ENCODE measurements at places on chromosomes 16 and 17.

DNA sequence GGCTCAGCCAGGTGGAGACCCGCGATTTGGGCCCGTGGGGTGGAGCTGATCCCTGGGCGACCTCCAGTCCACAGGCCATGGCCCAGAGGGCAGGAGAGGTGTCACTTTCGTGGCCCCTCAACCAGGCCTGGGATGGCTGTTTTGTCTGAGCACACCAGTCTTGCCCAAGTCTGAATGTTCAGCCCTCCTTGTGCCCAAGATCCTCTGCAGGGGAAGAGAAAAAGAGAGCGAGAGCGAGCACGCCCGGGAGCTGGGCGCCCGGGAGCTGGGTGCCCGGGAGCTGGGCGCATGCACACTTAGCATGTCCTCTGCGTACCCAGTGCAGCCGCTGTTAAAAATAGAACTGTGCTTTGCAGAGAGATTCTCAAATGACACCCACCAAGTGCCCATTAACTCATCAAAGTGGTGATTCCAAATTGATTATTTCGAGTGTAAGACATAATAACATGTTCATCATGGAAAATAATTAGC is 403.3 kb upstream of the TNRC6C start:
- no peak for DNase-seq

GRCh38 chr16:67719778-67720144 is 645 bp upstream of the GFOD2 start:
- no peak for DNase-seq

GRCh38 chr16:85871756-85872155 is 27.2 kb upstream of the IRF8 start:
- no peak for DNase-seq

DNA sequence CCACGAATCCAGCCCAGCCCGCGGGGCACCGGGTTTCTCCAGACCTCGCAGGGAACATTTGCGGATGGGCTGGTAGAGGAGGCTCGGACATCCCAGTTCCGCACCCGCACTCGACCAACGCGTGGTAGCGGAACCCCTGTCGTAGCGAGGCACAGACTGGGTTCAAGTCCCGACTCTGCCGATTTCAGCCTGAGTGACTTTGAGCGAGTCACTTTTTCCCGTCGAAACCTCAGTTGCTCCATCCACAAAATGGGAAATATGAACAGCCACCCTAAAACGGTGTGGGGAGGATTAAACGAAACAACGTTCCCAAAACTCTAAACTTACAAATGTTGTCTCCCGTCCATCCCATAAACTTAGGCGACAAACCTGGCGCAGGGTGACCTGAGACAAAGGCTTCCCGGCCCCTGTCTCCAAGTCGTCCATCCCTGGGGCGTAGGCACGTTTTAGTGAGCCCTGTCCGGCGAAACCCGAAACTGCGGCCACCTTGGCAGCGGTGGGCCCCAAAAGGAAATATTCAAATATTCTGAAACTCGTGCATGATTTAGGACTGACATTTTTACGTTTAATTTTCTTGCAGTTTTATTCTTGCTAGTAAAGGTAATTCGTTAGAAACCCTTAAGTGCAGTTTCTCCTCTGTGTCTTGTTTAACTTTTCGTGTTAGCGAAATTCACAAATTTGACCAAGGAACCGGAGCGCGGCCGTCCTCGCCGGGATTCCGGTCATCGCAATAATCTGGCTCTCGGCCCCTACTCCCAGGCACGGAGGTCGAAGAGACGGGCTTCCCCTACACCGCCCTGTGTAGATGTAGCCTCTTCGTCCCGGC is 1.9 kb upstream of the MLLT6 start:
- DNase-seq = no peak

GRCh38 chr16:10833271-10833670 is 14.7 kb upstream of the TVP23A start:
- no peak for DNase-seq

- DNase-seq = no peak
Observed at GRCh38 chr17:10332515-10332914, 40.3 kb downstream of the MYH13 start.

- DNase-seq = no peak
Observed at GRCh38 chr17:54950116-54950515, 18.3 kb downstream of the COX11 start.

GRCh38 chr16:55082591-55082976 is 151.9 kb downstream of the IRX5 start:
- DNase-seq = no peak

- DNase-seq = no peak
Observed at GRCh38 chr17:75326226-75326848, 37.1 kb upstream of the SLC25A19 start.

DNA sequence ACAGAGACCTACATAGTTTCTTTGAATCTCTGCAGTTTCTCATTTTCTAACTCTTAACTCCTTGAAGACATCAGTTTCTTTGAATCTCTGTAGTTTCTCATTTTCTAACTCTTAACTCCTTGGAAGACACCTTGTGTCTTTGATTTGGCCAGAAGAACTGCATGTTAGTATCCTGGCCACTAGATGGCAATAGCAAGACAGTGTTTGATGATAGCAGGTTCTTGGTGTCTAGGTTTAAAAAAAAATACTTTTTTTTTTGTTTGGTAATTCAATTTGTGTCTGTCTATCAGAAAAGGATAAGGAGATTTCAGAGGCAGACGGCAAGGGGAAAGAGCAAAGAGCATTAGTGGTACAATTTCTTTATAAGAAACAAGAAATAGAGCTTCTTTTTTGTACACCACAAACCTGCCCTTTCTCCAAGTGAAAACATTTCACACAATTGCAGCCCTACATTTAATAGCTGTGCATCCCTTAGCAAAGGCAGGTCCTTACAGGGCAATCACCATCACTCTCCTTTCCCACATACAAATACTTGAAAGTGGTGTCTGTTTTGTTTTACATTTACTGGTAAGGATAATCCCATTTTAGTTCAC is 1324.9 kb upstream of the CDH8 start:
- no peak for DNase-seq

GRCh38 chr17:73802314-73802713 is 158.1 kb upstream of the SDK2 start:
- no peak for DNase-seq

DNA sequence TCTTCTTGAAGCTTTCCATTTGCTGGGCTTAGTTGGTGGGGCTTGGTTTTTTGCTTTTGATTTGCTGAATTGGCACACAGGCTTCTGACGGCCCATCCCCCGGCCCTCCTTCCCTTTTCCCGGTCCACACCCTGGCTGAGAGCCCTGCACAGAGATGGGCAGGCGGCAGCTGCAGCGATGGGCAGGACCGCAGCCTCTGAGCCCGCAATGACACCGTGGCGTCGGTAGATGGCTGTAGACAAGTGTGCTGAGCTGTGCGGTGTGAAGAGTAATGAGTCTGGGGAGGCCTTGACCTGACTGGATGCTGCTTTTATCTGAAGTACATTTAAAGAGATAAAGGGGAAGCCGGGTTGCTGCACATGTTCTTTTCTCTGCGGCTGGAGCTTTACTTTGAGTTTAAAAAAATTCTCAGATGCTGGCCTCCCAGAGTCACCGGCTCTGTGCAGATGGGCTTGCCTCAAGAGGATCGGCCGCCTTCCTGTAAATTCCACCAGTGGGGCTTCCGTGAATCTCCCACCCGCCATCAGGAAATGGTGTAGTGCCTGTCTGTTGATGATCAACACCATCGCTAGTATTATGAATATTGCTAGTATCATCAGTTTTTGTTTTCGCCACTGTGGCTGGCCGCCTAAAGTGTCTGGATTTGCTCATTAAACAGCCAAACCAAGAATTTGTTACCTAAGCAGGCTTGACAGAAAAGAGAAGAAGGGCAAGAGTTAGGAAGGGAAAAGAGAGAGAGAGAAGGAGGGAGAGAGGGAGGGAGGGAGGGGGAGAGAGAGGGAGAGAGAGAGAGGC is 245.6 kb upstream of the RBFOX1 start:
- DNase-seq = no peak

DNA sequence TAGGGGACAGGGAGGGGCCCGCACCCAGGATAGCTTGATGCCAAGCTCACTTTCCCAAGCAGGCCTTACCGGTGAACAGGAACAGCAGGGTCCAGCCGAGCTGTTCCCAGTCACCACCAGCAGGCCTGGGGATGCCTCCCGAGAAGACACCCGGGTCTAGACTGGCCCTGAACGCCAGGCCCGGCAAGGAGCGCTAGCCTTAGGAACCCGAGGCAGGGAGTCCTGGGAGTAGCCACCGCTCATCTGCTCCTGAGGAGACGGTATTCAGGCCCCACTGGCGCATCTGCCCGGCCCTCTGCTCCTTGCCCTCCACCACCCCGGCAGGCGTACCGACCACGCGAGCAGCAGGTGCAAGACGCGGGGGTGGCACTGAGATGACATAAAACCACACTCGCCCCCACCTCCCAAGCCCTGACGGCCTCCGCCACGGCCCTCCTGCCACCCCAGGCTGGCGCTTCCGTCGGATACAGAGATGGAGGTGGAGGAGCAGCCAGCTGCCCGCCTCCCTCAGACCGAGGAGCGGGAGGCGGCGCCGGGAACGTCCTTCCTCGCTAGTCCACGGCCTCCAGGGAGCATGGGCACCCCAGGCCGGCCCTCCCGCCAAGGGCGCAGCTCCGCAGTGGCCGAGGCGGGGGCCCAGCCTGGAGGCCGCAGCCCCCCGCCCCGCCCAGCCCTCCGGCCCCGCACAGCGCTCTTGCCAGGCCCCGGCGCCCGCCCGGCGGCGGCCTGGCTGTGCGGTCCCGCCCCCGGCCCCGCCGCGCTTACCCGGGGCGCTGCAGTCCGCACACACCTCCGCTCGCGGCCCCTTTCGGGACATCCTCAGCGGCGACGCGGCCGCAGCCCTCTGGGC is 661 bp downstream of the GIT1 start:
- no peak for DNase-seq

DNA sequence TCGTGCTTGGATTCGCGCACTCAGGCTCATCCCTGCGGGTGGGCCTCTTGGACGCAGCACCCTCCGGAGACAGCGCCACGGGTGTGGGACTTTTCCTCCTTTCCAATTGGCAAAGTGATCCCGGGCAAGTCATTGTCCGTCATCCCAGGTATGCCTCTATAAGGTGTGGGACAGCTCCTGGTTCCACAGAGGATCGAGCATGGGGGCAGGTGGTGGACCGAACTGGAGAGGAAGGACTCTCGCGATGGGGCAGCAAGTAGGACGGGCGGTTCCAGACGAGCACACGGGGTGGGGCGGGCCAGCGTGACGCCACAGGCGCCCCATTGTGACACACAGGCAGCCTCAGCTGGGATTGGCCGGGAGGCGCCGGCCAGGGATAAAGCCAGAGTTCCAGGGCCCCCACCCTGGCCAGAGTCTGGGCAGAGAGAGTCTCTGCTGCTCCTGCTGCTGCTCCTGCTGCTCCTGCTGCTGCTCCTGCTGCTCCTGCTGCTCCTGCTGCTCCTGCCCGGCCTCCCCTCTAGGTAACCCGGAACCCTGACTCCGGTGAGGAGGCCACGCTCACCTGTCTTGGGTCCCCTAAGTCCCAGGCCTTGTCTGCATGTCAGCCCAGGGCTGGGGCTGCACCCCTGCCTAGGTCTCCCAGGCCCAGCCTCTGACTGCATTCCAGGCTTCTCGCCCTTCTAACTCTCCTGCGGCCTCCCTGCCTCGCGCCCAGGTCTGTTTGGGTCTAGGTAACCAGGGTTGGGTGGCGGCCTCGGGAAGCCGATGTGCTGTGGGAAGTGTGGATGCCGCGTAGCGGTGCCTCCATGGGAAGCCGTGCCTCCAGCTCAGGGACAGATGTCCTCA is 38.5 kb upstream of the SLC47A1 start:
- no peak for DNase-seq

- no peak for DNase-seq
Observed at GRCh38 chr17:81511804-81512561, 616 bp downstream of the ACTG1 start.

DNA sequence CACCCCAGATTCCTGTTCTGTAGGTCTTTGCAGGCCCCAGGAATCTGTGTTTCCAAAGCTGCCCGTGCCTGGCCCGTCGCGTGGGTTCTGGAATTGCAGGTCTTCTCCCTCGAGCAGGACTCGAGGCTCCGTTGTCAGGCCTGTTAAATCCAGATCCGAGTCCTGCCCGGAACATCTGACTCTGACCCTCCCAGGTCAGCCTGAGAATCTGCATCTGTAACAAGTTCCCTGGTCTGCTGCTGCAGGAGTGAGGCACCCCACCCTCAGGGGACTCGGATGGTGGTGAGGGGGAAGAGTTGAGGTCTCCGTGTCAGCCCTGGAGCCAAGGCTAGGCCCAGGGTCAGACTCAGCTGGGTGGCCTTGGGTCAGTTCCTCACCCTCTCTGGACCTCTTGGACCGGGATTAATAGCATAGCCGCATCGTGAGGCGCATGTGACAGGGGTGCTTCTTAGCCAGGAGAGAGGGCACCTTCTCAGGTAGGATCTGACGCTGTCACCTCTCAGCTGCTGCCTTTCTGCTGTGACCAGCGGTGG is 8.8 kb downstream of the SPIRE2 start:
- no peak for DNase-seq

- no peak for DNase-seq
Observed at GRCh38 chr17:8695916-8696415, 48.7 kb downstream of the CCDC42 start.

DNA sequence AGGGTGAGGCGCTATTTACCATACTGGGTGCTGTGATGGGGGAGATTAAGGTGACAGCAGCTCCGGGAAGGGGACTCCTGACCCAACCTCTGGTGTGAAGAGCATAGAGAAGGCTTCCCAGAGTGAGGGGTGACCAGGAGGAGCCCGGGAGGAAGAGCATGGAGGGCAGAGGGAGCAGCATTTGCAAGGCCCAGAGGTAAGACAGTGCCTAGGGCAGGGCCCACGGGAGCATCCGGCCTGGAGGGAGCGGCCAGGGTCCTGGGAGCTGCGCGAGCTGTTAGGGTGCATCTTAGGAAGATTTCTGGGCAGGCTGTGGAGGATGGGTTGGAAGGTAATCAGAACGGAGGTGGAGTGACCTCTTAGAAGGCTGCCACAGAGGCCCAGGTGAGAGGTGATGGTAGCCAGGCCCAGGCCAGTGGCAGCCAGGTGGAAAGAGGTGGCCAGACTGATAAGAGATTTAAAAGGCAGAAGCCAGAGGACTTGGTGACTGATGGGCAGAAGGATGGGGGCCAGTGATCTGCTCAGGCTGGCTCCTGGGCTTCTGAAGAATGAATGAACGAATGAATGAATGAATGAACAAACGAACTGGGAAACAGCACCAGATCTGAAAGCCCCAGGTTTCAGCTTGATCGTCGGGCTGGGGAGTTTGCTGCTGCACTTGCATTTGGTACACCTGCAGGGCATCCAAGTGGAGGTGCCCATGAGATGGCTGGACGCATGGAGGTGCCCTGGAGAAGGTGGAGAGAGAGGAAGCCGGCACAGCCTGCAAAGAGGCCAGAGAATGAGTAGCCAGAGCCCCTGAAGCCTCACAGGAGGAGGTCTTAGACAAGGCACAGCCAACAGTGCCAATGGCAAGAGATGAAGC is 13.0 kb upstream of the TMEM92 start:
- DNase-seq = no peak

DNA sequence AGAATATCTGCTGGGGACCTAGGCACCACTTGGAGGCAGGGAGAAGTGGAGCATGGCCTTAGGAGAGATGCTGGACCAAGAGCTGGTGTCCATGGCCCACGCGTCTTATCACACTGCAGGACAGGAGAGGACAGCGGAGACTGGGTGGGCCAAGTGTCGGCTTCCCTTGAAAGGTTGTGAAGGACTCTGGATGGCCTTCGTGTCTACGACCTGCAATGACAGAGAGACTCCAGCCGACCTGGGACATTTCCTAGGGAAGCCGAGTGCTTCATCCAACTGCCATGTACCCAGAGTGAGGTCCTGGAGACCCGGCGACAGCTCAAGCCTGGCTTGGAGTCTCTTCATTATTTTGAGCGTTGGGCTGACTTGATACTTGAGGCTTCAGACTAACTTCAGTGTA is 20.5 kb downstream of the C1QTNF1 start:
- DNase-seq = no peak

Measured in stimulated activated CD8-positive, alpha-beta memory T cell treated with anti-CD3 and anti-CD28 coated beads, Interleukin-7, amount 100 ng/mL, for 1 hour (primary cell).